ENCODE measurements at places on chromosomes 6 and 20. TPM values are rescaled to one million over a fixed set of nuclear protein-coding genes. Genes with fewer than 3 reads are reported as not detected.

AIF1 gene
- 35.6 TPM for total RNA-seq

TRAPPC3L gene
- total RNA-seq: not detected

DNA sequence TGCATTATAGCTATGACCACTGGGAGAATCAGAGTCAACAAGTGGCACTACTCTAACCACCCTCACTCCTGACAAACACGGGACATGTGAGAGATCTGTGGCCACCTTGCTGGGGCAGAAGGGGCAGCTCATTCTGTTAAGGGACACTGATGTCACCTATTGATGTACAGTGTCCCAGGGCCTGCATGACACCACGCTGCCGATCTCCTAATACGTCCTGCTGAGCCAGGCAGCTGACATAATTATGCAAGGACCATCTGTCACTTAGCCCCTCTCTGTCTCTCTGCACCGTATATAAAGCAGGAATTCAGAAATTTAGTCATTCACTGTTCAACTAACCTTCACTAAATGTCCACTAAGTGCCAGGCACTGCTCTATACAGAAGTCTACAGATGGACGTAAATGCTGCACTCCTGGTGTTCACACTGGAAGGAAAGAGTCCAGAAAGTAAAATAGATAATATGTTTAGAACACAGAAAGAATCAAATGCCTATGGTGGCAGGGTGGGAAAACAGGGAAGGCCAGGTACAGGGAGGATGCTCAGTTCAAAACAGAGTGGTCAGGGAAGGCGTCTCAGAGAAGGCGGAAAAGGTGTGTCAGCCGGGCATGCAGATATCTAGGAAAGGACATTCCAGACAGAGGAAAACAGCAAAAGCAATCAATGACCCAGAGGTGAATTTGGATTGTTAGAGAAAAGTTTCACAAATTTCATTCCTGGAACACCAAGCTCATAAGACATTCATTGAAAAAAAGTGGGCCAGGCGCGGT, 173.8 kb downstream of the ZNF217 start:
- H3K27me3 ChIP-seq: no peaks in the 10 kb centered on the region
- no peak overlapping the region for H3K4me3 ChIP-seq

- peaks cover 32% of the 10 kb centered on the region for H3K27me3 ChIP-seq
- H3K36me3 ChIP-seq: no peaks in the 10 kb centered on the region
- peaks cover 27% of the 10 kb centered on the region for H3K4me1 ChIP-seq
- DNase-seq: no peak
- no peak overlapping the region for H3K27ac ChIP-seq
- H3K4me3 ChIP-seq: no peak overlapping the region
These were observed 5.0 kb upstream of the BHLHE23 start for GRCh38 chr20:63011798-63012197.

GRCh38 chr6:153123801-153124200, 7.3 kb downstream of the RGS17 start:
- H3K36me3 ChIP-seq: no peaks in the 10 kb centered on the region
- no peaks in the 10 kb centered on the region for H3K4me1 ChIP-seq
- no peak for DNase-seq
- no peak overlapping the region for H3K4me3 ChIP-seq
- peaks cover 6% of the 10 kb centered on the region for H3K27me3 ChIP-seq

- DNase-seq: no peak
- H3K4me3 ChIP-seq: no peak overlapping the region
- no peaks in the 10 kb centered on the region for H3K4me1 ChIP-seq
- H3K27me3 ChIP-seq: no peaks in the 10 kb centered on the region
These were observed 74.0 kb downstream of the ANKRD6 start for GRCh38 chr6:89506716-89507617.

GRCh38 chr6:66423047-66423446, 716.0 kb upstream of the EYS start:
- H3K27me3 ChIP-seq: no peaks in the 10 kb centered on the region
- no peak overlapping the region for H3K27ac ChIP-seq
- H3K36me3 ChIP-seq: no peaks in the 10 kb centered on the region
- no peak overlapping the region for H3K4me3 ChIP-seq
- no peak for DNase-seq
